Stimulated activated CD8-positive, alpha-beta memory T cell treated with anti-CD3 and anti-CD28 coated beads, Interleukin-4, amount 100 ng/mL, for 4 hours (primary cell): ENCODE measurements at places on chromosomes 5 and 9.

DNA sequence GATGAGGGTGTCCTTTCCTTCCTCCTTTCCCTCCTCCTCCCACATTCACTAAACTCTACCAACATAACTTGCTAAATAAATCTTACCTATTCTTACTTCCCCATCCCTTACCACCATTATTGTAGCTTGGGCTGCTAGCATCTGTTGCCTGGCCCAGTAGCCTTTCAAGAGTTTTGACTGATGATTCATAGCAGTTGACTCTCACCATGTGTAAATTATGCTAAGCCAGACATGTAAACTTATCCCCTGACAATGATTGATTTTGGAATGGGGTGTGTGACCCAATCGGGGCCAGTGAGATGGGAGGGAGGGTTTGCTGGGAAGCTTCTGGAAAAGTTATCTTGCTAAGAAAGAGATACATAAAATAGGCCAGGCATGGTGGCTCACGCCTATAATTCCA is 161.8 kb upstream of the SPRY4 start:
- no peak for DNase-seq

GRCh38 chr5:16849775-16850174 is 86.3 kb downstream of the MYO10 start:
- no peak for DNase-seq

DNA sequence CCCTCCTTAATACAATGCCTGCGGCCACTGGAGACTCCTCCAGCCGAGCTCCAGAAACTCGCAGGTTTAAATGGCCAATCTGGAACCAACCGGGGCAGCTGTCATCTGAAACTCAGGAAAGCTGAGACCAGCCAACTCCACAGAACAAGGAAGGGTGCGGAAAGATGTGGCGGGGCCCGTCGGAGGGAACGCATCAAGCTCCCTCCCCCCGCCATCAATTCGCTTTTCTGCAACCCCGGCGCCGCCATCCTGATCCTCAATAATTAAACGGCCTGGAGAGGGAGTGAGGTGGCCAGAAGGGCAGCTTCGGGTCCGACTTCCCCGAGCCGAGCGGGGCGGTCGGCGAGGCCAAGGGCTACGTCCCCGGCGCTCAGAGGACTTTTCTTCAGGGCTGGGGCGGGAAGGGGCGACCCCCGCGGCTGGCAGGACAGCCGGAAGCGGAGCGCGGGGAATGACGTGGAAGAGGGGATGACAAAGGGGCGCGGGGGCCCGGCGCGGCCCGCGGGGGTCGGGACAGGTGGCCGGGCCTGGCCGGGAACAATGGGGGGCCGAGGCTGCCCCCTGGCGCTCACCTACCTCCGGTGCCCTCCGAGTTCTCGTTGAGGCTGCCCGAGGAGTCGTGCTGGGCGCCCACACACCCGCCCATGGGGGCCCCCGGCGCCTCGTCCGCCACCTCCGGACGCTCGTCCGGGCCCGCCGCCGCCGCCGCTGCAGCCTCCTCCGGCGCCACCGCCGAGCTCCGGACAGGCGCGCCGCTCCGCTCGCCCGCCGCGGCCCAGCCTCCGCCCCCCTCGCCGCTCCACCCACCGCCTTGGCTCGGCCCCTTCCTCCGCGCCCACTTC is at the start of gene UBTD2:
UBTD2 (minus strand) TSS at position 745 of the 842 bp plus-strand sequence; CDS start at position 646, 99 bp downstream.
- DNase-seq = peak; percentile 50

- DNase-seq = no peak
These were observed 672.9 kb downstream of the NR2F1-AS1 start for GRCh38 chr5:92907938-92908606.

- DNase-seq = no peak
These were observed 14.0 kb upstream of the PDLIM4 start for GRCh38 chr5:132243366-132243977.

- no peak for DNase-seq
These were observed 52.9 kb downstream of the GDNF start for GRCh38 chr5:37786862-37787519.

DNA sequence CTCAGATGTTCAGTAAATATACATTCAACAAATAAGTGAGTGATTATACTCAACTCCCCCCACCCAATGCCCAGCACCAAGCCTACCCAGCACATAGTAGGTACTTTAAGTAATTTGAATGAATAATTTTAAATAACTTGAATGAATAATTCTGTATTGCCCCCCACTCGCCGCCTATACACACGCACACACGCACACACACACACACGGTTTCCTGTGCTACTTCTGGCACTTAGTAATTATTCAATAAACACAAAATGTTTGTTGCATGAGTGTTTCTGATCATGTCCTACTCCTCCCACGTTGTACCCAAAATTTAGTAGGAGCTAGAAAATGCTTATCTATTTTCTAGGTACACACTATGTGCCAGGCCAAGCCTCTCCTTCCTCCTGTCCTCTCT is 16.2 kb downstream of the PCDH12 start:
- no peak for DNase-seq

DNA sequence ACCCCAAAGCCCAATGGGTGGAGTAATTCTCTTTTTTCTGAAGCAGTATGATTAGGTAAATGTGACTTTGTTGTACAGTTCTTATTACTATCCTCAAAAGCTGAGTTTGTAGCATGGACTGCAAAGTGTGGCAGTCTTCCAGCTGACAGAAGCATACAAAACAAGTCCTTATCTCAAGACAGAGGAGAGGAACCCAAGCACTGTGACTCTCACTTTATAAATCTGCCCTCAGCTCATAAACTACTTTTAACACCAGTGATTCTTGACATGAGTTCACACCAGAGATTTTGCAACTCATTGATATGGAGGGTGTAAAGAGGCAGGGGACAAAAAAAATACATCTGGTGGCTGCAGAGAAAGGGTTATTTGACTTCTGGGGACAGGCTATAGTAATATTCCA is 251.6 kb downstream of the NTRK2 start:
- DNase-seq = no peak
